ENCODE measurements at places on chromosomes 7 and 10. TPM values are rescaled to one million over a fixed set of nuclear protein-coding genes. Genes with fewer than 3 reads are reported as not detected.

The LRRC61 gene
- total RNA-seq = 25.3 TPM

The BMI1 gene
- total RNA-seq = 45.9 TPM

The RHEB gene
- total RNA-seq = 66.2 TPM

The SFMBT2 gene
- 69.0 TPM for total RNA-seq

The SNX10 gene
- total RNA-seq = 42.8 TPM

The C10orf105 gene
- total RNA-seq = 0.26 TPM

The TMEM236 gene
- 0.12 TPM for total RNA-seq

The TRPV5 gene
- not detected for total RNA-seq

The CARD11 gene
- total RNA-seq = 136 TPM

The MPLKIP gene
- 38.9 TPM for total RNA-seq

The SFRP5 gene
- total RNA-seq = not detected

The SH2D4B gene
- total RNA-seq = 0.09 TPM

The CREB5 gene
- not detected for total RNA-seq

The LDB3 gene
- 0.05 TPM for total RNA-seq

The ZNF727 gene
- total RNA-seq = not detected

The ERVW-1 gene
- total RNA-seq = not detected

The FAM241B gene
- total RNA-seq = 2.9 TPM

The SLIT1 gene
- total RNA-seq = 1.5 TPM

All from activated CD8-positive, alpha-beta memory T cell treated with anti-CD3 and anti-CD28 coated beads, Interleukin-2, amount 10 ng/mL, durations not matched to agents 7 days and 5 days (primary cell).